A549 treated with AZD2906 at 1 μM for 4 hours (cell line): ENCODE measurements at places on chromosomes 4 and X. TPM values are rescaled to one million over a fixed set of nuclear protein-coding genes. Genes with fewer than 3 reads are reported as not detected.

The NSG1 gene
- 9.4 to 13.5 TPM (median 10.5 TPM) in 5 replicates for total RNA-seq

The EDA gene
- 0.53 to 0.83 TPM (median 0.63 TPM) in 5 replicates for total RNA-seq

The LONRF3 gene
- total RNA-seq = 2.6 to 3.3 TPM (median 3.1 TPM) in 5 replicates

The SATL1 gene
- total RNA-seq = not detected in 5 replicates

The VCX3A gene
- 0.16 TPM in 1 of 5 replicates, not detected in the others for total RNA-seq

The PABPC1L2B gene
- 0.03 TPM in 1 of 5 replicates, not detected in the others for total RNA-seq

The NPFFR2 gene
- total RNA-seq = not detected in 5 replicates

The C4orf50 gene
- total RNA-seq = not detected in 5 replicates

The IL2 gene
- total RNA-seq = not detected in 5 replicates

The PAGE2B gene
- not detected in 5 replicates for total RNA-seq

The IL9R gene
- 0.13 to 0.40 TPM (median 0.22 TPM) in 5 replicates for total RNA-seq

The FAM184B gene
- 0.01 to 0.02 TPM (median 0.02 TPM) in 5 replicates for total RNA-seq

The CABS1 gene
- not detected in 5 replicates for total RNA-seq

The TMPRSS11B gene
- total RNA-seq = not detected in 5 replicates

The NHSL2 gene
- total RNA-seq = 0.22 to 0.29 TPM (median 0.24 TPM) in 5 replicates

The SUPT20HL1 gene
- total RNA-seq = not detected in 5 replicates

The SSX1 gene
- total RNA-seq = 0.09 TPM in 1 of 5 replicates, not detected in the others

The HUWE1 gene
- total RNA-seq = 64.9 to 72.1 TPM (median 68.2 TPM) in 5 replicates

The RTL5 gene
- total RNA-seq = 2.2 to 2.3 TPM (median 2.2 TPM) in 5 replicates

The NAP1L2 gene
- 0.94 to 1.1 TPM (median 1.0 TPM) in 5 replicates for total RNA-seq

The SPANXB1 gene
- 1.4 to 3.1 TPM (median 2.2 TPM) in 5 replicates for total RNA-seq

The ARX gene
- total RNA-seq = 0.25 to 0.74 TPM (median 0.69 TPM) in 5 replicates

The BEX1 gene
- not detected in 5 replicates for total RNA-seq

The AMMECR1 gene
- 6.1 to 8.4 TPM (median 7.3 TPM) in 5 replicates for total RNA-seq

The MYOZ2 gene
- not detected in 5 replicates for total RNA-seq

The STOX2 gene
- total RNA-seq = 1.8 to 2.8 TPM (median 2.3 TPM) in 5 replicates

The CENPVL3 gene
- 0.08 to 0.26 TPM (median 0.15 TPM) in 5 replicates for total RNA-seq

The IL15 gene
- 12.3 to 15.6 TPM (median 13.9 TPM) in 5 replicates for total RNA-seq

The ASB5 gene
- 0.03 to 0.08 TPM in 2 of 5 replicates, not detected in the others for total RNA-seq

The PNMA6A gene
- total RNA-seq = 4.0 to 5.4 TPM (median 5.0 TPM) in 5 replicates

The GC gene
- total RNA-seq = not detected in 5 replicates

The MOB1B gene
- total RNA-seq = 4.3 to 7.0 TPM (median 5.4 TPM) in 5 replicates

The UGT2A1 gene
- total RNA-seq = not detected in 5 replicates
